IPS-NIHi11 (cell line): ENCODE measurements at places on chromosomes 16 and 17.

- DNase-seq: no peak
These were observed 4.6 kb downstream of the TNS4 start for GRCh38 chr17:40496634-40497420.

- DNase-seq: no peak
These were observed 1.2 kb upstream of the PDIA2 start for GRCh38 chr16:281660-282255.

DNA sequence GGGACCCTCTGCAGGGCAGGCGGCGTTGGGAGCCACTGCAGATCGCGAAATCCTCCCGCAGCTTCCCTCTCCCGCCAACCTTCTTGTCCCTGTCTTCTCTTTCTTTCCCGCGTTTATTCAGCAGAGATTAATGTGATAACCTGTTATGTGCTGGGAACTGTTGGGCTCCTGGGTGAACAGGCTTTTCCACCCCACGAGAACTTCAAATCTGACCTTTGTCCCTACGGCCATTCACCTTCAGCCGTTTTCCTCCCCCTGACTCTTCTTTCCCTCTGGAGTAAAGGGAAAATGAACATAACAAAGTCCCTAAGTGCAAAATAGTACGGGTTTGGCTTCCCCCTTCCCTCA lies 15.2 kb upstream of the KPNA2 start:
- DNase-seq: no peak

GRCh38 chr17:36722121-36722902 lies 120.9 kb downstream of the MRM1 start:
- peak; percentile 97 for DNase-seq

- peak; percentile 98 for DNase-seq
These were observed 7.0 kb downstream of the MPP2 start for GRCh38 chr17:43900183-43900857.

DNA sequence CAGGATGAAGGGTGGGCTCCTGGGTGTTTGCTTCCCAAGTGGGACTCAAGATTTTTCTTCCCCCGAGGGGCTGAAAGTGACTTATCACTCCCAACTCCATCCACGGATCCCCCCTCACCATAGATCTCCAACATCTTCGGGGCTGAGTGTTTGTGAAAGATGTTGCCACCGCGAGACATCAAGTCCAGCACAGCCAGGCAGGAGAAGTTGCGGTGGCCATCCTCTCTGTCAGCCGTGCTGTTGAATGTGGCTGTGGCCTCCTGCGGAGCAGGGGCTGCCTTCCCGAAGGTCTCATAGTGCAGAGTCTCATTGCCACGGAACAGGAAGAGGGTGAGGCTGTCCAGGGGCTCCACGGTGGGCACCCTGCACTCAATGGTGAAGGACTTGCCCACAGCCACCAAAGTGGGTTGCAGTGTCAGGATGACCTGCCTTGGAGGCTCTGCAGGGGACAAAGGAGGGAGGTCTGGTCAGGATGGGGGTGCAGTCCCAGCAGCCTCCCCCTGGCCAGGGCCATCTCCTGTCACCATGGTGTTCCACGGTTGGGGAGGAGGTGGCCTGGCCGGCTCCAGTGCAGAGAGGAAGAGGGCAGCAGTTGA lies 5.5 kb downstream of the PRR29 start:
- no peak for DNase-seq
